ENCODE measurements at places on chromosomes 7 and 10.
A peak's percentile ranks its signal among the peaks of the same experiment; 100 is the strongest.

GRCh38 chr10:52678611-52679010, 94.0 kb downstream of the MBL2 start:
- no peak for DNase-seq

- no peak for DNase-seq
These were observed 97.9 kb downstream of the TMEM168 start for GRCh38 chr7:112692333-112692732.

DNA sequence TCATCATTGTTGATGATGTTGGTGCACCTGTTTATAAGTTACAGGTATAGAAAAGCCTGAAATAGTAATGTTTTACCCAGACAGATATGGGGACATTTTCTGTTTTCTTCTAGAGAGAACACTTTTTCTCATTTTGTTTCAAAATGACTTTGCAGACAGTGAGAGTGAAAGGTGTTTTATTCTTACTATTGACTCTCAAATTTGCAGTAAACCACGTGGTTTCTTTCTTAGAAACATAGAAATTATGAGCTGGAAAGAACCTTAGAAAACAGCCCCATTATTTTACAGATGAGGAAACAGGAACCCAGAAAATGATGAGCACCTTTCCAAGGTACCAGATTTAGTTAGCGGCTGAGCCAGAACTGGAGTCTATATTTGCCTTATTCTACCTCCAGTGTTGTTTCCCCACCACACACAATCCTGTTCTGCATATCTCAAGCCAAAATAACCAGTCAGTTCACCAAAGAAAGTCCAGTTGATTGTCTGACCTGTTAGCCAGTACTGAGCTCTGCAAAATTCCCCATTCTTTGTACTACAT, 138.9 kb upstream of the AHR start:
- DNase-seq = no peak

DNA sequence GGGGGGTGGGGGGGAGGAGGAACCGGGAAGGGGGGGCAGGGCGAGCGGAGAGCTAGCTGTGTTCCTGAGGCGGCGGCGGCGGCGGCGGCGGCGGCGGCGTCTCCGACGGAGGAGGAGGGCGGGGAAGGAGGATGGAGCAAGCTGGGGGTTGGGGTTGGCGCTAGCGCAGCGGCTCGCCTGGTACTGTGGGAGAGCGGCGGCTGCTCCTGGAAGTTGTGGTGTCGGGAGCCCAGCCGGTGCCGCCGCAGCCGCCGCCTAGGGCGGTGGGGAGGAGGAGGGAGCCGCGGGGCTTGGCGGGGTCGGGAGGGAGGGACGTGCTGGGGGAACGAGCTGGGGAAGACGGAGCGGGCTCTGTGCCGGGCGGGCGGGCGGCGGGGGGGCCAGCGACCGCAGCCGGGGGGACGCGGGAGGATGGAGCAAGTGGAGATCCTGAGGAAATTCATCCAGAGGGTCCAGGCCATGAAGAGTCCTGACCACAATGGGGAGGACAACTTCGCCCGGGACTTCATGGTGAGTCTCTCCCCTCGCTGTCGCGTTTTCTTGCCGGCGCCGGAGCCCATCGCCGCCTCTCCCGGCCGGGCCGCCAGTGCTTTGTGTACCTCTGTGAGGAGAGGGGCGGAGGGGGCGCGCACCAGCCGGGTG, at the start of gene PTPN12:
PTPN12 (plus strand) TSS at position 160 of the 642 bp plus-strand sequence; CDS start at position 412, 252 bp downstream.
- no peak for DNase-seq

GRCh38 chr7:74475243-74475986, 21.7 kb downstream of the GTF2IRD1 start:
- DNase-seq = no peak

DNA sequence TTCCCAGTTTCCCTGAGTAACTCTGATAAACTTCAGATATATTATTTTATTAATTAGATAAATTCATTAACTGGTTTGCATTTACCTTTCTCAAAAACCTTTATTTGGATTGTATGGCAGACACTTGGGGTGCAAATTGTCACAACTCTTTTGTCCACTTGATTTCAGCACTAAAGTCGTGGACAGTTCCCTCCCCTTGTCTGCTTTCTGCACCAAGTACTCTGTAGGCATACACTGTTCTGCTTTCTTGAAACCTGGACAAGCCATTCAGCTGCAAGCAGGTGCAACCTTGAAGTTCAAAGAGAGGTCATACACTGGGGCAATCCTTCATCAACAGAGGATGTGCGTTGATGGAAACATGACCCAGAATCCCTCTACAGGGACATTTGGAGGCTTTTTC, 162.9 kb downstream of the ARL5B start:
- DNase-seq = peak; percentile 59

DNA sequence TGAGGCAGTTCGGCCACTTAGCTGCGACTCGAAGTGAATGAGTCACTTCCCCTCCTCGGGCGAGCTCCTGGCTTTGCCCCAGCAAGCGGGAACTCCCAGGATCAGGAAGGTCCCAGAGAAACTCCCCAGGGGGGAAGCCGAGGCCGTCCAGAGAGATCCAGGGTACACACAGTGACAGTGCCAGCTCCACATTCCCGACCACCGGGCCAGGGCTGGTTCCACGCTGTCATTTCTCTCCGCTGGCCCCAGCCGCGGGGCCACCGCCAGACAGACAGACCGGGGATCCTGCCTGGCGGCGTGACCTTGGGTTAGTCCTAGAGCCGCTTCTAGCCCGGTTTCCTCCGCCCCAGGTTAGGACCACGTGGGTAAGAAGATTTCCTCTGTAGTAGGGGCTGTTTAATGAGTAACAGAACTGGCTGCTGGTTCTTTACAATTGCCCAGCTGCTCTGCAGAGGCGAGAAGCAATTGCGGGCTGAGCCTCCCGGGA, 463 bp upstream of the UPP1 start:
- peak; percentile 98 for DNase-seq

DNA sequence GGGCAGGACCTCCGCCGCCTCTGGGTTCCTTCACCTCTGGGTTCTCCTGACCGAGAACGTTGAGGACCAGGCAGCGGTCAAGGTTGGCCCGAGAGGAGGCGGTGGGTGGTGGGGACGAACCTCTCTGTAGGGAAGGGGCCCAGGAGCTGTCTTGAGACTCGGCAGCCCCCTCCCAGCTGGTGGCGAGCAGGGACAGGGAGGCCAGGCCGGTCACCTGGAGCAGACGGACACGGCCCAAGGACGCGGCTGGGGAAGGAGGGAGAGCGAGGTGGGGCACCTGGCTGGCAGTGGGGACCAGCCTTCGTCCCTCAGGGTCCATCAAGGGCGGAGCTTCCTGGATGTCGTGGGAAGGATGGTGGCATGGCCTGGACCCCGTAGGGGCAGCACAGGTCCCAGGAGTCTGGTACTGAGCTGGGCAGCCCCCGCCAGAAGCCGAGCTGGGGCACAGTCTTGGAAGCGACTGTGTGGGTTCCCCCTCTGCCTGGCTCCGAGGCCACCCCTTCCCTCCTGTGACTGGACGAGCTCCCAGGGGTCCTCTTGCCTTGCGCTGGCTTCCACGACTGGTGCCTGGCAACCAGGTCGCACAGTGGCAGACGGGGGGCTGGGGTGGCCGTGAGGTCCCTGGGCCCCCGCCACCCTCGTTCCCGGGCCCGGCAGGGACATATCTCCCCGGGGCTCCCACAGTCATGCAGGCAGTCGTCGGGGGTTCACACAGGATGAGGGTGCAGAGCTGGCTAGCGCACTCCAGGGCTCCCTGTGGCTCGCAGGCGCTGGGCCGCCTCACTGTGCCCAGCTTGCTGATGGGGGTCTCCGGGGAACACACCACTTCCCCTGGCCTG, 89.9 kb downstream of the DNAJB6 start:
- no peak for DNase-seq

DNA sequence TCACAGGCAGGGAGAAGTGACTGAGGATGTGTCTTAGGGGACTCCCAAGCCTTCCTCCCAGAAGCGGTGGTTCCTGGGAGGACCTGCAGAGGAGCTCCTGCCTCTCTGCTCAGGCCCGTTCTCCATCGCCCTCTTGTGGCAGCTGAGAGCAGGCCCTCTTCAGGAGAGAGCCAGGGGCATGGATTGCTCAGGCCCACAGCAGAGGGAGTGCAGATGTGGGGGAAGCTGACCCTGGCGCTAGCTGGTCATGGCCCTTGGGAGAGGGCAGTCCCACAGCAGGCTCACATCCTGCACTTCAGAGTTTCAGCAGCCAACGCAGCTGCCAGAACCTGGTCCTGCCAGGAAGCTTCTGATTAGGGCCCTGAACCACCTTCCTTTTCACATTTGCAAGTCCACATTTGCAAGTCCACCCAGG, 94.8 kb upstream of the TARP start:
- peak; percentile 88 for DNase-seq

DNA sequence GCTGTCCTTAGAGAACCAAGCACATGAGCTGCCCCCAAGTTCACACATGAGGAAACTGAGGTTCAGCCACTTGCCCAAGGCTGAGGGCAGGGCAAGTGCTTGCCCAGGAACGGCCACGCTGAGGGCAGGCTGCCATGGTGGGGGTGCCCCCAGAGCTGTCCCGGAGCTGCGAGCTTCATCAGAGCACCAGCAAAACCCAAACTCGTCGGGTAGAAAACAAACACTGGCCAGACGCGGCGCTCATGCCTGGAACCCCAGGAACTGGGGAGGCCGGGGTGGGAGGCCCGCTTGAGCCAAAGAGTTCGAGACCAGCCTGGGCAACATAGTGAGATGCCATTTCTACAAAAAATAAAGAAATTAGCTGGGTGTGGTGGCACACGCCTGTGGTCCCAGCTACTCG, 38.4 kb downstream of the UNCX start:
- DNase-seq = no peak

- peak; percentile 9 for DNase-seq
These were observed 118.6 kb upstream of the RET start for GRCh38 chr10:42958142-42958868.

DNA sequence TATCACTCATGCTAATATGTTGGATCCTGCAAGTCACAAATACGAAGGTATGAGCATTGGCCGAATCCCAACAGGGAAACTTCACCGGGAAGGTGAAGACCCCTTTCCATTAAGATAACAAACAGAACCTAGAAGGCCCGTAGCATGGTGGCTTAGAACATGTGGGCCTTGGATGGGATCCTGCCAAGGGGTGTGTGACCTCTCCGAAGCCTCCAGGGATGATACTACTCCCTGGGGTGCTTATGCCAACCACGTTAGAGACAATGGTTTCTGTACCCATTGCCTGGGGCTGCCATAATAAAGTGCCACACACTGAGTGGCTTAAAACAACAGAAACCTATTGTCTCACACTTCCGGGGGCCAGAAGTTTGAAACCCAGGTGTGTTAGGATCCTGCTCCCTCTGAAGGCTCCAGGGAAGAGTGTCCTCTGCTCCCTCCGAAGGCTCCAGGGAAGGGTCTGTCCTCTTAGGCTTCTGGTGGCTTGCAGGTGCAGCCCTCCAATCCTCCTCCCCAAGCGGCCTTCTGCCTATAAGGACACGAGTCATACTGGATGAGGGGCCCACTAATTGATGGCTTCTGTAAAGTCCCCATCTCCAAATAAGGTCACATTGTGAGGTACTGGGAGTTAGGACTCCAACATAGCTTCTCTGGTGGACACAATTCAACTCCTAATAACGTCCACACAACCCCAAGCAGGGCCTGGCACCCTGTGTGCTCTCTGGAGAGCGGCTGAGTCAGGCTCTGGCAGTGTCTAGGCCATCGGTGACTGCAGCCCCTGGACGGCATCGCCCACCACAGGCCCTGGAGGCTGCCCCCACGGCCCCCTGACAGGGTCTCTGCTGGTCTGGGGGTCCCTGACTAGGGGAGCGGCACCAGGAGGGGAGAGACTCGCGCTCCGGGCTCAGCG, 992 bp upstream of the MGMT start:
- DNase-seq = no peak

DNA sequence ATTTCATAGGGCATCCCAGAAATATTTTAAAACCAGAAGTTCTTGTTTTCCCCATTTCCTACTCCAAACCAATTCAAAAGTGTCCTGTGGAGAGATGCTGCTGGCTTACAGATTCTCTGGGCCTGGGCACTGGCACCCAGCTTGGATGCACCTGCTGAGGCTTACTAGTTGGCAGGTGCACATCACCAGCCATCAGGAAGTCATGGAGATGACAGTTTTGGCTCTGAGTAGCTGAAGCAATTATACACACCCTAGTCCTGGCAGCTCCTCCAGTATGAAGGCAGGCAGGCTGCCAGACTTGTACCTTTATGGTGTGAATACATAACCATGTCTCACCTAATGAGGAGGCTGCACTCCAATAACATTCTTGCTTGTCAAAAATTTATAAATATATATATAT, 276.6 kb upstream of the GHITM start:
- no peak for DNase-seq

DNA sequence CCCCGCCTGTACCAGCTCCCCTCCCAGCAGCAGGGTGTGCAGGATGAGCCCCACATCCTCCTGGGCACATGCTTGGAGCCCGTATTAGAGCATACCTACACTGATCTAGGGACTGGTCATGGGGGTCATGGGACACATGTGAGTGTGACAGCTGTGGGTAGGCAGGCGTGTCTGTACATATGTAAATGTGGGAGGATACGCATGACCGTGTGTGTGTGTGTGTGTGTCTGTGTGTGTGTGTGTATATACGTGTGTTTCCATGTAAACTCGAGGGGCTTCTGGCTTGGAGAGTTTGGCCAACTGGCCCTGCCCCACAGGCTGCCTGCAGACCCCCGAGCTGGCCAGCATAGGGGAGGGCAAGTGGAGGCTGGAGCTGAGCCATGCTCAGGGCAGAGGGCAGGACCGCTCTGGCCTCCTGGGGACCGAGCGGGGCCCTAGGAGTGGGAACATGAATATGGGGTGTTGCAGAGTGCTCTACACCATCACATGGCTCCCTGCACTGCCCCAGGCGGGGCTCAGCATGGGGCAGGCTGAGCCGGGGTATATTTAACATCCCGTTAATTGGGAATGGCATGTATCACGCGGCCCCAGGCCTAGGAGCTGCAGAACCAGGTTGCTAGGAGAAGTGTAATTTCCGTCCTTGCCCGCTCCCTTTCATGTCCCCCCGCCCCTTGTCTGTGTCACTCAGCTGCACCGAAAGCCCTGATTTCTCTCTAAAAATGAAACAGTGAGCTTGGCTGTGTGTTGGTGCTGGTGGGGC, 152.7 kb upstream of the PCBD1 start:
- no peak for DNase-seq

GRCh38 chr10:26621889-26622711, 75.4 kb upstream of the PDSS1 start:
- DNase-seq = peak; percentile 2

GRCh38 chr7:80763289-80763688, 124.8 kb downstream of the CD36 start:
- DNase-seq = no peak

DNA sequence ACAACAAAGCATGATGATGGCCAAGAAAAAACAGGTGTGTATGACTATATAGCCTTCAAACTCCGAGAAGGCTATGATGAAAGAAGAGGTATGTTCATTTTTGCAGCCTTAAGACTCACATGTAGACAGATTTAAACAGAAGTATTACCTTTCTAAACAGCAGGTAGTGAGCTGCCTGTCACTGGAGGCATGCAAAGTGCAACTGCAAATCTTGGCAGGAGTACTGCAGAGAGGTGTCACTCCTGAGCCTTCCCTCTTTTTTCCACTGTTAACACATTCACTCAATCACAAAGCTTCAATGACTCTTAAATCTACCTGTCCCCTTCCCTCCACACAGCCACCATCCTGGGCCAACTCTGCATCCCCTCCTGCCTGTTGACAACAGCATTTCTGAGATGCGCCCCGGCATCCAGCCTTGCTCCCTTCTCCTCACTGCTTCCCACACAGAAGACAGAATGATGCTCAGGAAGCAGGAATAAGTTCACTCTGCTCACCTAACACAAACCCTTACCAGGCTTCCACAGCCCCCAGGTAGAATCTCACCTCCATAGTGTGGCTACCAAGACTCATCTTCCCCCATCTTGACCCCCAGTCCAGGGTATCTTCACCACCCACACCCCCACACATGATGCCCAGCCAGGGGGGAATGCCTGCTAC, 161.9 kb upstream of the ZMIZ1 start:
- no peak for DNase-seq

GRCh38 chr10:64753516-64753915, 1232.3 kb downstream of the REEP3 start:
- no peak for DNase-seq

Data from choroid plexus epithelial cell (primary cell).